Renal cortical epithelial cell (primary cell): ENCODE measurements at places on chromosomes 13 and 19.

DNA sequence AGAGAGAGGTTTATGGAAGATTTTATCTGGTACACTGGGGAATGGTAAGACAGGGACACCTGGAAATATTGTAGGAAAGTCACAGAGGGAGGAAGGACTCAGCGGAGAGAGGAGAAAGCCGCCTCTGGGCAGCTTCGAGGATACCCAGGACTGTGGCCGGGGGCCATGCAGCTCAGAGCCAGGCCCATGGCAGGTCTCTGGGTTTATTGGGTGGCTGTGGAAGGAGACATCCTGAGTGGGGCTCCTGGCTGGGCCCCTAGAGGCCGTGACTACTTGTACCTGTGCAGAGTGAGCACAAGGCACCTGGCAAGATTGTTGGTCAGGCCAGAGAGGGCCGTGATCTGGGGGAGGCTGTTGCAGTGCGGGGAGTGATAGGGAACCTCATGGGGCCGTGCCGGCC, 3.4 kb downstream of the DAZAP1 start:
- DNase-seq = no peak

DNA sequence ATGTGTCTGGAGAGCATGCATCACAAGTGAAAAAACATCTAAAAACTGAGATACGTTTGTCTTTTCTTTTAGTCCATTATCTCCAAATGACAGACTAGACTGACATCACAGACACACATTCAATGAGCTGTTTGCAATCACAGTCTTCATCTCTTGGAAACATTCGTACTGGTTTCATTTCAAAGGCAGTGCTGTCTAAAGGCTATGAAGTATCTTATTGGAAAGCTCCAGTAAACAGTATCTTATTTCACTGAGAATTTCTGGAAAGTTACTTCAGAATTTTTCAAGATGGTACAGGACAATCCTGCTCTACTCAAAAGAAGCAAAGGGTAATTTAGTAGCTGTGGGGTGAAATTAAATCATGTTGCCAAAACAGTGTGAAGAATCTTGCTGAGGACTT, 53.5 kb upstream of the TNFRSF19 start:
- DNase-seq = no peak

GRCh38 chr13:31530922-31531321, 208.4 kb upstream of the RXFP2 start:
- DNase-seq = no peak

- DNase-seq = no peak
These were observed 1.1 kb downstream of the DLEU7 start for GRCh38 chr13:50842251-50842989.

GRCh38 chr13:50898338-50898737, 11.3 kb upstream of the RNASEH2B start:
- DNase-seq = no peak
